ENCODE measurements at places on chromosomes 5 and 9.

DNA sequence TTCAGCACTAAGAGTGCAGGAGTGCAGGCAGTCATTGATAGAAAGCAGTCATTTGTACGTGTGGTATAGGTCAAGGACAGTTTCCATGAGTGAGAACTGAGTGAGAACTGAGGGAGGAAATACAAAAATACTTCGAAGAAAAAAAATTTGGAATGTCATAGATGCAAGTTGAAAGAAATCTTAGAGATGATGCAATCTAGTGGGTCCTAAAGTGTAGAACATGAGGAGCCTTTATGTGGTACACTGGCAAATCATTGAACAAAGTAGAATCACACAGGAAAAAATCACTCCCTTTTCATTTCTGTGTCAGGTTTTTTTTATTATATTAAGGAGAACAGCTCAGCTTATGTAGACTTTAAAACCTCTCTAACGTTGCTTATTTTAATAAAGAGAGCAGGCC, 26.4 kb upstream of the SLC1A1 start:
- no peak for DNase-seq

DNA sequence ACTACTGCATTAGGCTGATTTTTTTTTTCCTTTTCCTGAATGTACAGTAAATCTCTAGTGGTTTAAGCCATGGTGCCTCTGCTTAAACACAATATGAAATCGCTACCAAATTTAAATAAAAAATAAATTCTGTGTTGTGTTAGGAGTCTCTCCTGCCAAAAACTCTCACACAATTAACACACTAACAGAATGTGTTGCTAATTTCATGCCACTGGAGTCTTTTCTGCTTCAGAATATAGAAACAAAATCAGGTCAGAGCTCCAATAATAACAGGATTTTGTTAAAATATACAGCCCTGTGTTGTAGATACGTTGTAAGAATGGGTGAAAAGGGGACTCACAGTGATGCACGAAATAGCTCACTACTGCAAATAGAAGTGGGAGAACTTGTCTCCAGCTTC, 398.8 kb downstream of the ZSWIM6 start:
- no peak for DNase-seq

DNA sequence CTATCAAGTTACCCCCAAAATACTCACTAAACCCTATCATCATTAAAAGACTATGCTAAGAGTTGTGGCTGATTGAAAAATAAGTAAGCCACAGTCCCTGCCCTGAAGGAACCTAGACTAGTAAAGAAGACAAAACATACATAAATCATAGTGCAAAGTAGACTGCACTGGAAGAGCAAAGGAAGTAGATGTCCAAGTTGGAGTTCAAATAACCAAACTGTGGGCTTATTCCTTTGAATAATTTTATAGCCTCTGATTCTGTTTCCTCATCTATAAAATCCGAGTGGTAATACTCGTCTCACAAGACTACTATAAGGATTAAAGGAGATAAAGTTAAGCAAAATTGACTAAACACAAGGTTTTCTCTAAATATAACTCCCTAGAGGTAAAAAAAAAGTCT, 140.4 kb downstream of the TLE1 start:
- DNase-seq, result no peak

- no peak for DNase-seq
Observed at GRCh38 chr5:43636076-43636475, 33.1 kb downstream of the NNT start.

DNA sequence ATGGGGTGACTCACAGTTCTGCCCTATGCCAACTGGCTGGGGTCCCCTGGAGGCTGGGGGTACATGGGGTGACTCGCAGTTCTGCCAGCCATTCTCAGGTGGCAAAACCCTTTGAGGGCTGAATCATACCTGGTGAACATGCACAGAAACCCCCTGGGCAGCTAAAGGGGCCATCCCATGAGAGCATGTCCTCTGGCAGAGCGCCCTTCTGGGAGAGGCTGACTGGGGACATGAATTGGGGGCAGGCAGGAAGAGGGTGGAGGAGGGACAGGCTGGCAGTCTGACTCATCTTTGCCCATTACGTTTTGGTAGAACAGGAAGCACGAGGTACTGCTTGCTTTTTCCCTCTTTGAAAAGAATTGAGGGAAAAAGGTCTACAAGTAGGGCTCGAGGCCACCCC, 16.7 kb downstream of the TRAF1 start:
- no peak for DNase-seq

DNA sequence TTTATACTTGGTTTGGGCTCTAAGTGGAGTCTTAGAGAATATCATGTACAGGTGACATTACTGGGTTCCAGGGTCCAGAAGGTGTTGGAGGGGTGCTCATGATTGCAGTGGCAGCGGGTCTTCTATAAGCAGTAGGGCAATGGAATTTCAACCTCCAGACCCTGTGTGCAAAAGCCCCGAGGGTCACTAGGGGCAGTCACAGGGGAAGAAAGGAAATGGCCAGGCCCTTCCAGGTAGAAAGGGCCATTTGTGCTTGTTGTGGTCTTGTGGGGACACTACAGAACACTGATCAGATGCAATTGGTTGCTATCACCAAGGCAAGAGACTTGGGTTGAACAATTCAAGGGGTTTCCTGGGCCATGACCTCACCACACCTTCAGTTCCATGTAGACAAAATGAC, 283.4 kb downstream of the GADD45G start:
- DNase-seq, result no peak

GRCh38 chr5:77210091-77210963, at the start of gene PDE8B:
Gene PDE8B (plus strand): TSS chr5:77210680. CDS start chr5:77210926, 246 bp downstream.
- no peak for DNase-seq

GRCh38 chr5:17743580-17744435, 109.5 kb downstream of the TAF11L14 start:
- DNase-seq, result no peak

- no peak for DNase-seq
Observed at GRCh38 chr5:33563983-33564908, 123.5 kb downstream of the TARS1 start.

- DNase-seq, result no peak
Observed at GRCh38 chr5:92741906-92742305, 839.1 kb downstream of the NR2F1-AS1 start.

- DNase-seq, result peak; percentile 57
Observed at GRCh38 chr9:114178756-114179450, 23.6 kb downstream of the COL27A1 start.

Measured in cerebellar nuclear complex (tissue), 1 donor.